ENCODE measurements at places on chromosomes 5 and 9.

- H3K27me3 ChIP-seq: no peaks in the 10 kb centered on the region
- H3K27ac ChIP-seq: no peak overlapping the region
- H3K4me3 ChIP-seq: no peak overlapping the region
- H3K4me1 ChIP-seq: peaks cover 7% of the 10 kb centered on the region
Observed at GRCh38 chr5:97088774-97089148, 53.6 kb downstream of the LIX1 start.

DNA sequence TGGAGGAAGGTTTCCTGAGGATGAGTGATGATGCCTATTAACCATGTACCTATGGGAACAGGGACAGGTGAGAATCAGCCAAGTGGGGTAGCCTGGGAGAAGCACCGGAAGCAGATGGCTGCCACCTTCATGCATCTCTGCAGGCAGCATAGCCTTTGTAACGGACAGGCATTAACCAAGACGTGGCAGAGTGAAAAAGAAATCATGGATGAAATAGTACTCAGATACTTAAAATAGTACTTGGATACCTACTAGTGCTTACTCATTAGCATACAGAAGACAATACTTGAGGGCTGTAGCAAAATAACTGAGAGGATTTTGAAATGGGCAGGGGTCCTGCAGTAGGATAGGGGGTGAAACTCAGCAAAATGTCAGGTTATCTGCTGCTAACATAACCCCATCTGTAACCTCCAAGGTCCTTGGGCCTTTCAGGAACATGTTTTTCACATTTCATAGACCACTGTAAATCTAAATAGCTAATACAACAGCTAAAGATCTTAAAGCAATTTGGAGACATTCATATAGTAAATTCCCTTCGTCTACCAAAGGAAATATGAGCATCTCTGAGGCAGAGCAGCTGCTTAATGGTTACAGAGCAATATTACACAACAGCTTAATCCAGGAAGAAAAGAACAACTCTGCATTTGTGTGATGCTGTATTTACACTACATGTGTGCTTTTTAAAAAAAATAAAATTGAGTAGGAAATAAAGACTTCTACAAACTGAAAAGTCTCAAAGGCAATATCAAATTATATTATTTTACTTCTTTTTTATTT lies 154.3 kb downstream of the NFIB start:
- peak; percentile 59 for DNase-seq
- no peaks in the 10 kb centered on the region for H3K36me3 ChIP-seq

DNA sequence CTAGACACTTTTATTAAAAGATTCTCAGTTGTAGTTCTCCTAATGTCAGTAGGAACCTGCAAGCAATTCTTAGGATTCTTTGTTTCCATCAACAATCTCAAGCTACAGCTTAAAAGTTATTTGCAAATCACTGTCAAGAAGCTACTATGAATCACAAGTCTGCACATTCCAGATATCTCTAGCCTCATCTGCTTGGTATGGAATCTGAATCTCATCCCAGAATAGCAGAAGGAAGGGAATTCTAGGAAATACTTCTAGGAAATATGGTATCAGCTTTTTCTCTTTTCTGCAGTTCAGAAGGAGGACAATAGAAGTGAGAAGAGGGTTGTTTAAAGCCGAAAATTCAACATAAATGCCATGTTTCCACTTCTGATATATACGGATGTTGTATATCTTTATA lies 792.2 kb upstream of the CDH9 start:
- no peaks in the 10 kb centered on the region for H3K4me1 ChIP-seq
- no peak for DNase-seq
- no peak overlapping the region for H3K4me3 ChIP-seq
- no peaks in the 10 kb centered on the region for H3K36me3 ChIP-seq
- no peaks in the 10 kb centered on the region for H3K27me3 ChIP-seq

GRCh38 chr5:13207112-13207511 lies 737.4 kb downstream of the DNAH5 start:
- no peaks in the 10 kb centered on the region for H3K4me1 ChIP-seq
- no peak overlapping the region for H3K27ac ChIP-seq
- no peaks in the 10 kb centered on the region for H3K36me3 ChIP-seq
- H3K4me3 ChIP-seq: no peak overlapping the region

DNA sequence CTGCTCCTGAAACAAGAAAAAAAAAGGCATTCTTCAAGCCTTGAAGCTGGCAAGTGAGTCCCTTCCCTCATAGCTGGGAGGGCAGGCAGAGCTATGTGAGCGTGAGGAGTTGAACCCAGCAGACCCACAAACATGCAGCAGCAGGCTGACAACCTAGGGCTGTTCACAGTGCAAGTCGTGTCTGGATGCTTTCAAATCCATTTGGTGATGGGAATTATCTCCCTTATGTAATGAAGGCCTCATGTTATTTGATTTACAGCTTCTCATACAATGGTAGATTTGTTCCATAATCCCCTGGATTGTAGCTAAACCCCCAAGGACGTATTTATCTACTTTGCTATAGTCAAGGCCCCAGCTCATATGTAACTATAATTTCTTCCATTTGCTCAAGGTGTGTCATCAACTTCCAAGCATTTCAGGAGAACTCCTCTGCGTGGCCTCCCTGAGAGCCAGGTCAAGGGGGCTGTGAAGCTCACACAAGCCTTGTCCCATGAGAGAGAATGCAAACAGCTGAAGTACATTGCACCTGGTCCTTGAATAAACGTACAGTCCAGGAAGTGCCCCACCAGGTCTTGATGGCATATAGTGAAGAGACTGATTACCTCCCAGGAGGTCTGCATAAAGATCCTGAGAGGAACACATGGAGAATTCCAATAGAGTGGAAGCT lies 124.8 kb upstream of the SLC1A3 start:
- H3K4me3 ChIP-seq: no peak overlapping the region
- no peak for DNase-seq

DNA sequence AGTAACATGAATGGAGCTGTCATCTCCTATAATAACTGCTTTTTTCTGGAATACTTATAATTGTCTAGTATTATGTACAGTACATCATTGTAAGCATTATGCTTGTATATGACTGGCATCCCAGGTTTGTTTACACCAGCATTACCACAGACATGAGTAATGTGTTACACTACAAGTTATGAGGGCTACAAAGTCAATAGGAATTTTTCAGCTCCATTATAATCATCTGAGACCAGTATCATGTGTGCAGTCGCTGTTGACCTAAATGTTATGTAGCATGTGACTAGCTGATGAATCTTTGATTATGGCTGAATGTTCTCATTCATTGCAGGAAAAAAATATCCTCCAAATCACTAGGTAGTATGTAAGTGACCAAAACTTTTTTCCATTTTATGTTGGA lies 2.2 kb downstream of the ZCCHC9 start:
- H3K4me3 ChIP-seq: no peak overlapping the region
- H3K36me3 ChIP-seq: peaks cover 4% of the 10 kb centered on the region
- DNase-seq: no peak
- H3K27me3 ChIP-seq: no peaks in the 10 kb centered on the region
- peaks cover 11% of the 10 kb centered on the region for H3K4me1 ChIP-seq

GRCh38 chr5:8060953-8061429 lies 192.0 kb downstream of the MTRR start:
- H3K4me3 ChIP-seq: no peak overlapping the region
- H3K27ac ChIP-seq: no peak overlapping the region
- H3K27me3 ChIP-seq: no peaks in the 10 kb centered on the region
- no peaks in the 10 kb centered on the region for H3K36me3 ChIP-seq

DNA sequence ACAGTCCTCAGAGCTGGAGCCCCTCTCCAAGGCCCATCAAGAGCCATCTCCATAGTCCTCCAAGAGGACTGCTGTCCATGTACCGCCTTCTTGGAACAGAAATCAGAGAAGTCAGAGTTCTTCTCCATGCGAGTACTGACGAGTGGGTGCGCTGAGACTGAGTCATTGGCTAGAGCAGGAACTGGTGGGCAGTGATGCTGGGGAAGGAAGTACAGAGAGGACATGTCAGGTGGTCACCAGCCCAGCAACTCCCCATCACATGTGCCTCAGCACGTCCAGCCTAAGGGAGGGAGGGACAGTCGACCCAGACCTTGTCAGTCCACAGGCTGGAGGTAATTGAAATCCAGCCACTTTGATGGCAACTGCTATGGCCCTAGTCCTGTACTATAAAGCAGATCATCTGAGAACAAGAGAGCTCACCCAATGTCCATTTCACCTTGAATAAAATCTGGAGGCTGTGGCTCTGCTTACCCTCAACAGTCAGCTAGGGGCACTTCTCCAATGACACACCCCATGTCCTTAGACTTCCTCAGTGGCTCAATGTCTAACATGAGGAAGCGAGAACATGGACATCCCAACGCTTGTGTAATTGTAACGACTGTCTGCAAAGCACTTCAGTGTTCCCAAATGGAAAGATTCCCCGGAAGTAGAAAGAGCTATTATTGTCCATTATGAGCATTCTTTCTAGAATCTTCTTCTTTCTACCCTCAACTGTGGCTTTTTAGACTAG lies 15.0 kb upstream of the FBP1 start:
- no peak overlapping the region for H3K4me3 ChIP-seq
- H3K27me3 ChIP-seq: no peaks in the 10 kb centered on the region
- no peak for DNase-seq
- no peaks in the 10 kb centered on the region for H3K36me3 ChIP-seq

- no peaks in the 10 kb centered on the region for H3K4me1 ChIP-seq
- no peak for DNase-seq
- no peaks in the 10 kb centered on the region for H3K27me3 ChIP-seq
- H3K36me3 ChIP-seq: no peaks in the 10 kb centered on the region
- H3K27ac ChIP-seq: no peak overlapping the region
Observed at GRCh38 chr9:96062031-96062430, 186.5 kb downstream of the ERCC6L2 start.

DNA sequence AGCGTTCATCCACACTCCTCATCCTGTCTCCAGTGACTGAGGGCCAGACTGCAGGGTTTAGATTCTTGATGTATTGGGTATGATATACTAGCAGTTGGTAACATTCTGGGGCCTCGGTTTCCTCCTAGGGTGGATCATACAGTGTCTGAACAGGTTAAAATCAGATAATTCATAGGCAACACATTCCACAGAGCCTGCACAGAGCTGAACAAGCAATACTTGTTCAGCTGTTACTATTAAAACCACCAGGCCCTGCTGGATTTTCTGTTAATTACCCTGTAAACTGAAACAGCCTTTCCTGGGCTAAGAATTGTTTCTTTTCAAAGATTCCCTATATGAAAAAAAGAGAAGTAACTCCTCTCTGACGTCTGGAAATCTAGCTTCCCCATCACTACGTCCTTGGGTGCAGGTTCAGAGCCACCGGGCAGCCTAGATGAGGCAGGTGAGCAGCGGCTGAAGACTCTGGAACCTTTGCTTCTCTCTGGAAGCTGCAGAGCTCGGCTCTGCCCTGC lies 1313.5 kb upstream of the WWC1 start:
- H3K27me3 ChIP-seq: peaks cover 10% of the 10 kb centered on the region
- H3K4me1 ChIP-seq: peaks cover 5% of the 10 kb centered on the region
- peak overlapping the region; percentile 43 for H3K4me3 ChIP-seq
- H3K27ac ChIP-seq: no peak overlapping the region
- DNase-seq: no peak

DNA sequence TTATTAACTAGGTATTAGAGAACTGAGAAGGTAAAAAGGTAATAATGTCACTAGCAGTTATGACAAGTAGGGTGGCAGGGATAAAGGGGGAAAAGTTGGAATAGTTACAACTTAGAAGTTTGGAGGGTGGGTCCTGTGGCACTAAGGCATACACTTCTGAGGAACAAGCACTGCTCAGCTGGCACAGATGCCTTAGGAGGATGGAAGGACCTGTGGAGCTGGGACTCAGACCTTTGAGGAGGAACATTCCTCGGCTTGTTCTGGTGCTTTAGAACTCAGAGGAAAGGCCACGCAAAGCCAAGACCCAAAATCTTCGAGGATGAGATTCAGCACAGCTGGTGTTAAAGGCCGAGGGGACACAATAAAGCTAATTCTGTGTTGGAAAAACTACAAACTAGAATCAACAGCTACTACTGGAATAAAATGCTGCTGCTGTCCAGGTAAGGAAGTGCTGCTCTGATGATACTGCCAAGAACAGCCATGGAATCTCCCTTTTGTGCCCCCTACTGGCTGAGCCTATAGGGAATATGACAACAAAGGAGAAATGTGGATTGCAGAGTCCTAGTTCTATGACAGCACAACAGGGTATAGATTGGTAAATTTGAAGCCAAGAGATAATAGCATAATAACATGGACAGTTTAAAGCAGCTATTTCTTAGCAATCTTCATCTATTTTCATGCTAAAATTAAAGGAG lies 126.7 kb downstream of the SLC25A46 start:
- no peak overlapping the region for H3K4me3 ChIP-seq
- DNase-seq: peak; percentile 56
- H3K27me3 ChIP-seq: no peaks in the 10 kb centered on the region
- H3K4me1 ChIP-seq: no peaks in the 10 kb centered on the region

- no peak overlapping the region for H3K27ac ChIP-seq
- H3K27me3 ChIP-seq: no peaks in the 10 kb centered on the region
- no peaks in the 10 kb centered on the region for H3K4me1 ChIP-seq
- DNase-seq: no peak
- no peaks in the 10 kb centered on the region for H3K36me3 ChIP-seq
Observed at GRCh38 chr5:57828221-57828620, 345.6 kb upstream of the ACTBL2 start.

GRCh38 chr9:115204904-115205453 lies 87.0 kb upstream of the TNC start:
- DNase-seq: no peak
- no peak overlapping the region for H3K27ac ChIP-seq
- no peaks in the 10 kb centered on the region for H3K4me1 ChIP-seq
- no peaks in the 10 kb centered on the region for H3K27me3 ChIP-seq
- H3K36me3 ChIP-seq: no peaks in the 10 kb centered on the region

DNA sequence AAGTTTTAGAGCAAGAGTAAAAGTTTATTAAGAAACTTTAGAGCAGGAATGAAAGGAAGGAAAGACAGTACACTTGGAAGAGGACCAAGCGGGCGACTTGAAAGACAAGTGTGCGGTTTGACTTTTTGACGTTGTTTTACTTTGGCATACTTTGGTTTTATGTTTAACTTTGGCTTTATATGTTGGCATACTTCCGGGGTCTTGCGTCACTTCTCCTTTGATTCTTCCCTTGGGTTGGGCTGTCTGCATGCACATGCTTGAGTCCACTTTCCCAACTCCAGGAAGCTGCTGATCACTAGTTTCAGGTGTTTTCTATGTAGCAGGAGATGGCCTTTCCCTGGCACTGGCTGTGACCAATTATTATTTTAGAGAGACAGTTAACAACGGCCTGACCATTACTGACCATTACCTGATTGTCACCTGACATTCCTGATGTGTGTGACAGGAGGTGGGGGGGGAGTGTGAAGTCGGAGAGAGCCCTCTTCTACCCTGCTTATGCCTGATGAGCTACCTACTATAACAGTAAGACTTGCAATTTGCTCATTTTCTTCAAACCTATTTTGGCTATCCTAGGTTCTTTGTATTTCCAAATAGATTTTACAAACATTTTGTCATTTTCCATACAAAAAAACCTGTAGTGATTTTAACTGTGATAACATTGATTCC lies 45.5 kb downstream of the TNFSF8 start:
- no peak overlapping the region for H3K27ac ChIP-seq
- no peak overlapping the region for H3K4me3 ChIP-seq
- no peaks in the 10 kb centered on the region for H3K36me3 ChIP-seq
- H3K27me3 ChIP-seq: peaks cover 14% of the 10 kb centered on the region
